ENCODE measurements at places on chromosomes 4 and X.

DNA sequence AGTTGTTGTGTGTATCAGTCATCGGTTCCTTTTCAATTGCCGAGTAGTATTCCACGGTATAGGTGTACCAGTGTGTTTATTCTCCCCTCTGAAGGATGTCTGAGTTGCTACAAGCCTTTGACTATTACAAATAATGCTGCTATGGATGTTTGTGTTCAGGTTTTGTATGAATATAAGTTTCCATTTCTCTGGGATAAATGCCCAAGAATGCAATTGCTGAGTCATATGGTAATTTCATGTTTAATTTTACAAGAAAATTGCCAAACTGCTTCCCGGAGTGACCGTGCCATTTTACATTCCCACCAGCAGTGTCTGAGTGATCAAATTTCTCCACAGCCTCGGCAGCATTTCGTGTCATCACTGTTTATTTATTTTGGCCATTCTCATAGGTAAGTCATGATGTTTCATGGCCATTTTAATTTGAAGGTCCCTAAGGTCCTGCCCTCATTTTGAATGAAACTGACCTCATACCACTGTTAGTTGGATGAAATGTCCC is 73.9 kb downstream of the IRF2 start:
- no peak for DNase-seq

GRCh38 chr4:108744307-108744706 is 18.5 kb downstream of the ETNPPL start:
- no peak for DNase-seq

GRCh38 chr4:107625391-107625902 is 94.6 kb downstream of the PAPSS1 start:
- DNase-seq = no peak

DNA sequence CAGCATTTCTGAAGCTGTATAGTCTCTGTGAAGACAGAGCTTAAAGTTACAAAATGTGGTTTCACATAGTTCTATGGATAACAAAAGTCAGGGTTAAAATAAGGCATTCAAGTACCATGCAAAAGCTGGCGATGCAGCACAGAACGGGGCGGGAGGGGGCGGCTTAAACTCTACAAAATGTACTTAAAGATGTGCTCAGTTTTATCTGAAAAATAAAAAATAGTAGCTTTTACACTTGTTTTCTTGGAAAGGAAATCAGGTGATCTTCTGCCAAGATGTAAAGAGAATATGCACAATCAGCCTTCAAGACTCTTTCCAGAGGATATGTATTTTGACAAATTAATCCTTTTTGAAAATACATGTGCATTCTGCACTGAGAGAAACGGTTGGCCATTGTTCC is 301.7 kb upstream of the EMCN start:
- no peak for DNase-seq

DNA sequence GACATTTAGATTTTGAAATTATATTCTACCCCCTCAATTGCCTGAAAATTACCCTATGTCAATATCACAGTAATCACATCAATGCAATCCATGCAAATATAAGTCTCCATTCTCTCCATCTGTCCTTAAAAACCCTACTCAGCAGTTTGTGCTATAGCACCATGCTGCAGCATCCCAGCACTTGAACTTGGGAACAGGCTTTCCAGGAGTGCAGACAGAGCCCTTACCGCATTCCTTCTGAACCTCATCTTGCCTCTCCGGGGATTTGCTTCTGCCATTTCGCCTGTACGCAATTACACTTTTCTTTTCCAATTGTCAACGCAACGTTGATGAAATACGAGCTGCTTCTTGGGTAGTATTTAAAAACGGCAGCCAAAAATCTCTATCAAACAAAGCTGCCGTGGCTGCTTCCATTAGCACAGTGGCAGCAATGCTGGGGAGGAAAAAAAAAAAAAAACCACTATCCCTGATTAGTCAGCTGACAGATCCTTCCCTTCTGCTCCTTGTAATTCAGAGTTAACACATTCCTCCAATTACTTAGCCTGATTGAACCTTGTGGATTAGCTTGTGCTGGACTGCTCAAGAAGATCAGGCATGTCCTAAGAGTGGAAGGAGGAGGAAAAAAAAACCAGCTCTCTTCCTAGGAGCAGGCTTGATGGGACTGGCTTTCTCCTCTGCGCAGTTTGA is 65.6 kb downstream of the MCF2 start:
- DNase-seq = no peak

DNA sequence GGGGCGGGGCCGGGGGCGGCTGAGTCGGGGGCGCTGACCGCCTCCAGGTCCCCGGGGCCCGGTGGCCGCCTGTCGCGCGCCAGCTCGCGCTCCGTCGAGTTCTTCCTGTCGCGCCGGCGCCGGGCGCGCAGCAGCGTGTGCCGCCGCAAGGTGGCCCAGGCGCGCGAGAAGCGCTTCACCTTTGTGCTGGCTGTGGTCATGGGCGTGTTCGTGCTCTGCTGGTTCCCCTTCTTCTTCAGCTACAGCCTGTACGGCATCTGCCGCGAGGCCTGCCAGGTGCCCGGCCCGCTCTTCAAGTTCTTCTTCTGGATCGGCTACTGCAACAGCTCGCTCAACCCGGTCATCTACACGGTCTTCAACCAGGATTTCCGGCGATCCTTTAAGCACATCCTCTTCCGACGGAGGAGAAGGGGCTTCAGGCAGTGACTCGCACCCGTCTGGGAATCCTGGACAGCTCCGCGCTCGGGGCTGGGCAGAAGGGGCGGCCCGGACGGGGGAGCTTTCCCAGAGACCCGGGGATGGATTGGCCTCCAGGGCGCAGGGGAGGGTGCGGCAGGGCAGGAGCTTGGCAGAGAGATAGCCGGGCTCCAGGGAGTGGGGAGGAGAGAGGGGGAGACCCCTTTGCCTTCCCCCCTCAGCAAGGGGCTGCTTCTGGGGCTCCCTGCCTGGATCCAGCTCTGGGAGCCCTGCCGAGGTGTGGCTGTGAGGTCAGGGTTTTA is 1.5 kb downstream of the ADRA2C start:
- no peak for DNase-seq

DNA sequence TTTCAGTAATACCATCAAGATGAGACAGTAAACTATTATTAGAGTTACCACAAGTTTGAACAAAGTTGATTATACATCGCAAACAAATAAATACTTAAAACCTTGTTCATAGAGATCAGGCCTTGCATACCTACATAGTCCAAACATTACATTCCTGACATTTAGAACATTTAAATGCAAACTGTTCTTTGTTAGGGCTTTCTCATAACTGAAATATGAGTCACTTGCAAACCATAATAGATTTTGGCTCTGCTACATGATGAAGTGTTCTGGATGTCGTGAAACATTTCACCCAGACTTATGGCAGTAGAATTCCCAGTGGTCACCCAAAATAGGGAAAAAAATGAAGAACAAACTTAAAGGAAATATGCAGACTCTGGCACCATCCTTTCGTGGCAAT is 75.0 kb downstream of the FAT4 start:
- DNase-seq = no peak

GRCh38 chrX:13092455-13092941 is 48.1 kb upstream of the FAM9C start:
- DNase-seq = no peak

DNA sequence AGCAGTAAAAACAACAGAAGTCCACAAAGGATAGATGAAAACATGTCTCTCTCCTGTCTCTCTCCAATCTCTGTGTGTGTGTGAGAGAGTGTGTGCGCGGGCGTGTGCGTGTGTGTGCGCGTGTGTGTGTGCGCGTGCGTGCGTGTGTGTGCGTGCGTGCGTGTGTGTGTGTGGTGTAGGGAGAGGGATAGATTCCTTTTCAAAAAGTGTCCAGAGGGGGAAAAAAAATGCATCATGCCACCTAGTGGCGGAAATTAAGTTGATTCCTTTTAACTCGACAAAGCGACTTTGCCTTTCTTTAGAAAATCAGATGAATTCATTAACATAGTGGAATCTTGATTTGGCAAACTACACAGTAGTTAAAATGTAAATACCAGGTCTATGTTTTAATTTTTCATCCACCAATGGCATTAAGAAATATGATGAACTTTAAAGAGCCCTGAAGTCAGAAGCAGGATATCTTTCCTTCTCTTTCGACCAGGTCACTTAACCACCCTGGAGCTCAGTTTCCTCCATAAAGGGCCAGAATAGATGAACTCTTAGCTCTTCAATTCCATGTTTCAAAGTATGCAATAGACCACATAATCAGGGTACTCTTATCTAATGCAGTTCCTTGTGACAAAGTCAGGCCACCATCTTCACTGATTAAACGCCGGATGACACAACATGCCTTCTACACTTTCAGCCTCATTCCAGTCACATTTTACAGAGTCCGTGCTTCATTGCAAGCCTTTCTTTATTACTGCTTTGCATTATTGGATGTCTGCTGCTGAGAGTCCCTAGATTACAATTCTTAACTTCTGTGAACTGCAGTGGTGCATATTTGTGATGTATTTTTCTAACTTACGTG is 162.8 kb downstream of the FBXO8 start:
- DNase-seq = peak; percentile 43

DNA sequence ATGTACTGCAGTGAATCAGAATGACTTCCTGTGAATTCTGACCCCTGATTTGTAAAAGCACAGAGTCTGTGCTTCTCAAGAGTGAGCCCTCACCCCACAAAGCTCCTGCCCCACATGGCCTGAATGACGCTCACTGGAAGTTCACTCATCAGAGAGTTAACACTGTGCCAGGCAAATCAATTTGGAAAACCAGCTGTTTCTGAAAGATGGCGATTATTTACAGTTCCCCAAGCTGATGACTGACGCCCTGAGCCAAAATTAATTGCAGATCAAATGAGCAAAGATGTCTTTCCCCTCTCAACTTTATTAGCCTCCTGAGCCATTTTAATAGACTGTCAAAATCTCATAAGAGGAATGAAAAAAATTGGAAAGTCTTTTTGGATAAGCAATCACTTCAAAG is 118.0 kb downstream of the SLC2A9 start:
- DNase-seq = no peak

DNA sequence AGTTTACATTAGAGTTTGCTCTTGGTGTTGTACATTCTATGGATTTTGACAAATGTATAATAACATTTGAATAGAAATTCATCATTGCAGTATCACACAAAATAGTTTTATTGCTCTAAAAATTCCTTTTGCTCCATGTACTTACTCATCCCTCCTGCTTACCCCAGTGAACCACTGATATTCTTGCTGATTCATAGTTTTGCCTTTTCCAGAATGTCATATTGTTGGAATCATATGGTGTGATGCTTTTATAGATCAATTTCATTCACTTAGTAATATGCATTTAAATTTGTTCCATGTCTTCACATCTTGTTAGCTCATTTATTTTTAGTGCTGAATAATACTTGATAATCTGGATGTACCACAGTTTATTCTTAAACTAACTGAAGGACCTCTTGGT is 1593.2 kb downstream of the C4orf33 start:
- DNase-seq = no peak

DNA sequence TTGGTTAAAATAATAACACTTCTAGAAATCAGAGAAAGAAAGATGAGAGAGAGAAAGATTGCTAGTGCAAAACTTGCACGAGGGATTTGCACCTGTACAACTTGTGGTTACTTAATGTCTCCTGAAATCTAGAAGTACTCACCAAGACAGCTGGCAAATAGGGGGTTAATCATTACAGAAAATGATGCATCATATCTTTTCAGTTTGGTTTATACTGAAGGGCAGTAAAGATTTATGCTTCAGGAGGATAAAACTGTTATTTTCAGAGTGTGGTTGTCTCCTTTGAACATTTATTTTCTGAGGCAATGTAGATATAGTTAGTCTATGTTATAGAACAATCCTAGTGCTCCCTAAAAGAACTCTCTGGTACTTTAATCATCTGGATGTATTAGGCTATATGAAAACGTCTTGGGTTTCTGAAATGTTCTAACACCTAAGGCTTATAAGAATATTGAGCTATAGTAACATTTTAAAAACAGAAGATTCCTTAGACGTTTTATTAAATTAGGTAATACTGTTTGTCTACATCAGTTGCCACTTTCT is 13.3 kb downstream of the ATOH1 start:
- no peak for DNase-seq

GRCh38 chr4:40289366-40290188 is 45.6 kb upstream of the CHRNA9 start:
- no peak for DNase-seq

DNA sequence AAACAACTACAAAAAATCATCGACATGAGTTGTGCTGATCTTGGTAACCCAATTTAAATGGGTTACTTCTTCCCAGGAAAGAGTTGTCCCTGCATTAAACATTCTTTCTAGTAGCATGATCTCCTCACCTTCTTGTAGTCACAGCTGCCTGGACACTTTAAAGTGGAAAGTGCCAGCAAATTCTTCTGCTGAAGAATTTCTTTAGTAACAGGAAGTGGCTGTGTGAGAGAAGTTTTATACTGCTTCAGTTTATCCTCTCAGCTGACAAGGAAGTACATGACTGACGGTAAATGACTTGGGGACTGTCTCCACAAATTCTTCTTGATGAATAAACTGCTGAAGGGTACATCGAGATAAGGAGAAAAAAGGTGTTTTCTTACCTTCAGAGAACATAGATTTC is 18.2 kb upstream of the TNIP3 start:
- no peak for DNase-seq

DNA sequence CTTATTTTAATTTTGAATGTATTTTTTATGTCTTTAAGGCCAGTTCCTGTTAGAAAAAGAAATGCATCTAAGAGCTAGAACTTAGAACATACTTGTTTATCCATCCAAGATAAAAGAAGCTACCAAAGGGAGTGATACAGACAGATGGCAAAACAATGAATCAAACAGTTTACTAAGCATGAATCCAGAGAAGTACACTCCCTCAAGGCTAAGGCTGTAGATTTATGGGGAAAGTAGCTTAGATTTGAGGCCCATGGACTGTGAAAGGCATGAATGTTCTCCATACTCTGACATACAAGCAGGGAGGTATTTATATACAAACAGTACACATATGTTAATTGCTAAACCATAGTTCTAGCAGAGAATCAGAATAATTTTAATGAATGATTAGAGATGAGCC is 255.3 kb upstream of the NRK start:
- DNase-seq = no peak

GRCh38 chr4:19047279-19047880 is 1025.8 kb upstream of the LCORL start:
- DNase-seq = no peak

- no peak for DNase-seq
These were observed 139.7 kb downstream of the ELOVL6 start for GRCh38 chr4:110058677-110059076.

- no peak for DNase-seq
These were observed 42.5 kb downstream of the LAMP2 start for GRCh38 chrX:120426599-120426998.

- DNase-seq = no peak
These were observed 55.9 kb downstream of the AMOT start for GRCh38 chrX:112784692-112785091.

GRCh38 chrX:127570276-127570675 is 481.9 kb downstream of the ACTRT1 start:
- no peak for DNase-seq

GRCh38 chrX:16136080-16136479 is 12.7 kb downstream of the GRPR start:
- no peak for DNase-seq

Data from liver (tissue), 10 donors.